ENCODE measurements at places on chromosomes 7 and 10. TPM values are rescaled to one million over a fixed set of nuclear protein-coding genes. Genes with fewer than 3 reads are reported as not detected.

AIFM2 gene
- total RNA-seq: 12.4 TPM

RRP12 gene
- 42.6 TPM for total RNA-seq

CLDN4 gene
- total RNA-seq: 892 TPM

OR2A1 gene
- total RNA-seq: not detected

HYAL4 gene
- total RNA-seq: not detected

MKX gene
- total RNA-seq: 3.2 TPM

CH25H gene
- 0.29 TPM for total RNA-seq

HTRA1 gene
- total RNA-seq: 110 TPM

CYP2C19 gene
- not detected for total RNA-seq

SLC29A4 gene
- 6.5 TPM for total RNA-seq

FANK1 gene
- 5.3 TPM for total RNA-seq

UNC5B gene
- total RNA-seq: 27.5 TPM

CAMK2B gene
- 0.68 TPM for total RNA-seq

SUPV3L1 gene
- 41.2 TPM for total RNA-seq

NME8 gene
- not detected for total RNA-seq

TBX20 gene
- total RNA-seq: 0.27 TPM

FAM25G gene
- total RNA-seq: 3.2 TPM

FAM237B gene
- not detected for total RNA-seq

LGI1 gene
- total RNA-seq: not detected

GTPBP10 gene
- 11.9 TPM for total RNA-seq

RGR gene
- total RNA-seq: not detected

ZWINT gene
- 15.8 TPM for total RNA-seq

OGDHL gene
- 1.7 TPM for total RNA-seq

TAS2R4 gene
- total RNA-seq: 0.07 TPM

PKD2L1 gene
- not detected for total RNA-seq

PRLHR gene
- not detected for total RNA-seq

ADCY1 gene
- total RNA-seq: 5.8 TPM
